Activated CD8-positive, alpha-beta memory T cell treated with anti-CD3 and anti-CD28 coated beads for 1 hour (primary cell): ENCODE measurements at places on chromosomes 5 and 9.

DNA sequence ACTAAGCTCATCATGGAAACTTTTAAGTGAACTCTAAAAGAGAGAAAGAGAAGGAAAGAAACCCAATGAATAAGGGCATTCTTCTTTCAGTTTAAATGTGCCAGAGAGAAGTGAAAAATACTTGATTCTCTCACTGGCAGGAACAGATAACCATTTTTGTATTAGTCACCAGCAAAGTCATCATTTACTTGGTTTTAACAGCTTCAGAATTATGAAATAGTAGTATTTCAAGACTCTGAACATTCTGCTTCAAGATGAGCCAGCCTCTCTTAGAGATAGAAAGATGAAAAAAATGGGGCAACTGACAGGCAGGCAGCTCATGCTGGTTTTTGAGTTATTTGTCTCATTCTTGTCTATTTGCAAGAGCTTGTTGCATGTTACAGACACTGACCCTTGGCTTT is 103.5 kb downstream of the GCNT1 start:
- DNase-seq: no peak

- no peak for DNase-seq
Observed at GRCh38 chr5:124795829-124796228, 49.4 kb upstream of the ZNF608 start.

DNA sequence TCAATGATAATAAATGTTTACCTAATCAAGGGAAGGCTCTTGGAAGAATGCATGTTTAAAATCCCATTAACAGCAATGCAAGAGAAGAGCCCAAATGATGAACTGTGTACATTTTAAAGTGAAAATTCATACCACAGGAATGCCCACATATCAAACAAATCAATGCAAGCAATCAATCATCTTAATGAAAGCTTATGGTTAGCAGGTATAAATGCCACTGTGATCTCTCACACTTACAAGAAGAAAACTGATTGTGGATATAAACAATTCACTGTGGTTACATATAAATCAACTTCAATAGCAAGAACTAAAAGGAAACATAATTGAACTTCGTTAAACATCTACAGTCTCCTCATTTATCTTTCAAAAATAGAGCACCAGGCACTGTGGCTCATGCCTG is 161.0 kb upstream of the RORB start:
- no peak for DNase-seq

- DNase-seq: no peak
Observed at GRCh38 chr9:37197158-37198038, 77.0 kb downstream of the ZCCHC7 start.

DNA sequence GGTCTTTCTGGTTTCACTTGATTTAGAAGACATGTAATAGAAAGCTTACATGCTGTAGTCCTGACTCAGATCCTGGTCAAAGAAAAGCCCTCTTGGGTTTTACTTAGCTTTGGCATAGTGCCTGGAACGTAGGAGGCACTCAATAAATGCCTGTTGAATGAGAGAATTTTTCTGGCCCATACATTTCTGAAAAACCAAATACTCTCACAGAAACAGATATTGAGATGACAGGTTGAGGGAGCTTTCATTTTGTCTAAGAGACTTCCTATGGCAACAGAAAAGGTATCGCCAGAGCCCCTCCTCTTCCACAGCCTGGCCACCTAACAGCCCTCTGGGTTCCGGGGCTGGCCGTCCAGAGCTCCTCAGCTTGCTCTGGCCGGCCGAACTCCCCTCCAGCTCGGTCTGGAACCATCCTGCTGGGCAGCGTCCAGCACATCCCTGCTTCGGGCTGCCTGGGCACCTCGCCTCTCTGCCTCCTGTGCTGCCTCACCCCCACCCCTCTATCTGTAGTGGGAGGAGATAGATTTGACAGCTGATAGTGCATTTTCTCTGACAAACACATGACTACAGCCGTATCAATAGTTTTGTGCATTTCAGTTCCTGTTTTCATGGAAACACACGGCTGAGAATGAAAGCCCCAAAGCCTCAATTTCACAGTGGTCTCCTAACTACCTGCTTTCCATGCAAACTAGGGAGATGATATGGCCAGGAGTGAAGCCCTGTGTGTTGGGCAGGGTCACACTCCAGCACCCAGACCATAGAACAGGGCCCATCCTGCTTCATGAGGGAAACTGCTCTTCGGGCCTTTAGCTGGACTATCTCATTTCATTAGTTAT is 1.1 kb downstream of the IL4 start:
- DNase-seq: no peak

DNA sequence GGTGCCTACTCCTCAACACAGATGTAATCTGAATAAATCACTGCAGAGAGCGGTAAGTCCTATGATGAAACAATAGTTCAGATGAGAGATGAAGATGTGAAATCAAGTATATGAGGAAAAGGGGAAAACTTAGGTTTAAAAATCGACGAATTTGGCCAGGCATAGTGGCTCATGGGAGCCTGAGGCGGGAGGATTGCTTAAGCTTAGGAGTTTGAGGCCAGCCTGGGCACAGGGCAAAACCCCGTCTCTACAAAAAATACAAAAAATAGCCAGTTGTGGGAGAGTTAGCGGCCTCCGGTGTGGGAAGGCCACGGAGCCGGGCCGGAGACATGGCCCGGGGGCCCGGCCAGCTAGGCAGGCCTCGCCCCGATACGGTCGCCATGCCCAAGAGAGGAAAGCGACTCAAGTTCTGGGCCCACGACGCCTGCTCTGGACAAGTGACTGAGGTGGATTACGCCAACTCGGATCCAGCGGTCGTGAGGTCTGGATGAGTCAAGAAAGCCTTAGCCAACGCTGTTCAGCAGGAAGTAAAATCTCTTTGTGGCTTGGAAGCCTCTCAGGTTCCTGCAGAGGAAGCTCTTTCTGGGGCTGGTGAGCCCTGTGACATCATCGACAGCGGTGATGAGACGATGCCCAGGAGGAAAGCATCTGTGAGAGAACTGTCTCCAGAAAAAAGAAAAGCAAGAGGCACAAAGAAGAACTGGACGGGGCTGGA is 62.8 kb upstream of the SUB1 start:
- DNase-seq: no peak

DNA sequence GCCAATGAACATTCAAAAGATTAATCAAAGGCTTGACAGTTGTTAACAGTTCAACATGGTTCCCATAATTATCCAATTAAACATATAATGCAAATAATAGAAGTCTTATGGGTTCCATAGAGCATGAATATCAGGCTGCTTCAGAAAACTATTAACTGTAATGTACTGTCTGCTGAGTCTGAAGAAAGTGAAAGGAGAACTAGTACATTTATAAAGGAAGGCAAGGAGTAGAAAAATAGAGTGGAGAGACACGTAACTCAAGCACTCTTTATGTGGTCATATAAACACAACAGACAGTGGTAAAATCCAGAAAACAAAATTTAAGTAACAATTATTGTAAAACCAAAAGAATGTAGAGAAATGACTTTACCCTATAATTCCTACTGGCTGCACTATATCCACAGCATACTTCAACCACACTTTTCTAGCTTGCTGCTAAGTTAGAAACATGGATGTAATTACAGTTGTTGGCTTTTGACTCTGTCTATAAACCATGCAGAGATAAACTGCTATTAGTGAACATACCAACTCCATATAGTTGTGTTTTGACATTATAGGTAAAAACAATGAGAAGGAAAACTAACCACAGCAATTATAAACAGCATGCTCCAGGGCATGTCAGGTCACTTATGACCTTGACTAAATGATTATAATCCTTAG is 32.7 kb downstream of the NFIB start:
- DNase-seq: no peak

- no peak for DNase-seq
Observed at GRCh38 chr5:75050415-75050814, 1.9 kb downstream of the GCNT4 start.

- DNase-seq: no peak
Observed at GRCh38 chr5:50302815-50303490, 138.1 kb downstream of the EMB start.

- DNase-seq: no peak
Observed at GRCh38 chr5:89372176-89372575, 489.2 kb upstream of the MEF2C start.

DNA sequence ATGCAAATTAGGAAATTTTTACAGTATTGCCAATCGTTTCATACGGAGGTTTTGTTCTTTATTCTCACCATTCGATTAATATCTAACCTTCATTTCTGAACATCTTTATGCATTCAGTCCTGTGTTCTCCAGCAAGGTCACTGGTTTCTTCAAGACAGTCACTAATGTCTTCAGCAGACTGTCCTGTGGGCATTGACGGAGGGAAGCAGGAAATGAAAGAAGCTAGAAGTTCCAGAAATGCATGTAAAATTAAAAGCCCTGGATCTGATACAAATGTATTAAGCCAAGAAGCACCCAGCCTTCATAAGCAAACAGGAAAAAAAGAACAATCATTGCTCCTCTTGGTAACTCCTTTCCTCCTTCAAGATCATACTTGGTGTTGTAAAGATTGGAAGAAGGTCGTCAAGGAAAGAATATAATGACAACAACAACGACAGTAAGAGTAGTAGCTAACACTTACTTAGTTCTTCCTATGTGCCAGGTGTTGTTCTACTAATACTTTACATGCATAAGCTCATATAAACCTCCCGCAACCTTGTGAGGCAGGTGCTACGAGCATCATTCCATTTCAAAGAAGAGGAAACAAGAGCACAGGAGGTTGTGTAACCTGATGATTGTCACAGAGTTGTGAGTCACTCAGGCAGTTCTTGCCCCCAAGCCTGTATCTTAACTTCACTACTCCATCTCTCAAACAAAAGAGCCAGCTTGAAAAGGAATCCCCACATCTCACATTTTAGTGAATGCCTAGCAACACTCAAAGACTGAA is 59.9 kb upstream of the CER1 start:
- DNase-seq: no peak

GRCh38 chr9:6439051-6439703 is 26.2 kb downstream of the UHRF2 start:
- no peak for DNase-seq

- DNase-seq: no peak
Observed at GRCh38 chr9:126872516-126872915, 12.1 kb downstream of the ZBTB34 start.

DNA sequence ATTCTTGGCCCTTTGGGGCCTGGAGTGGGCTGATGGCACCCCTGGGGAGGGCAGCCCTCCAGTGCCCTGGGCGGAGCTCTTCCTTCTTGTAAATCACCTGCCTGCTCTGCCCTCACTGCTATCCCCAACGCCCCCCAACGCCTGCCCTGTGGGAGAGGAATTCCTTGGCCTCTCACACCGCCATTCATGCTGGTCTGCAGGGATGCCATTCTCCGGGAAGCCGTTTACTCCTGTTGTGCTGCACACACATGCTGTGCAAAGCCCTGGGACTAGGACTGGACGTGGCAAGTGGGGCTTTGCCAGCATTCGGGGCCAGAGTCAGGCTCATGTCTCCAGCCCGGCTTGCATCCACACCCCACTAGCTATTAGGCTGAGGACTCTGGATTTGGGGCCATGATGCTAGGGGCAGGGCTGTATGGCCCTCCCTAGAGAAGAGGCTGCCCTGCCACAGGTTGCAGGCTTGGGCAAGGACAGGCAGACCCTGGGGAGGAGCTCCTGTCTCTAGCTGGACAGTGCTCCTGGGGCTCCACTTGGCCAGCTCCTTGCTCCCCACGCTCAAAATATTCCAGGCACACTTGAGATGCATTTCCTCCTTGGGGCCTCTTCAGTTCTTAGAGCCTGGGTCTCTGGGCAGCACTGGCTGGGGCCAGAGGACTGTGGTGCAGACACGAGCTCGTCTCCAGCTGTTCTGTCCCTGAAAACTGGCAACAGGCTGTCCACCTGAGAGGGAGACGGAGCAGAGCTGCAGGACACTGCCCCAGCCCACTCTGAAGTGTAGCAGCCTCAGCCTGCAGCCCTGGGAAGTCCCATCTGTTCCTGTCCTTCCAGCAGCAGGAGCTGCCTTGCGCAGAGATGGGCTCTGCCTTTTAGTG is 226.9 kb downstream of the CACNA1B start:
- DNase-seq: no peak

- DNase-seq: no peak
Observed at GRCh38 chr5:169294621-169295020, 6.3 kb downstream of the SLIT3 start.

- DNase-seq: no peak
Observed at GRCh38 chr5:135047347-135047695, 13.3 kb upstream of the PITX1 start.

GRCh38 chr9:129184596-129185122 is 6.6 kb upstream of the IER5L start:
- no peak for DNase-seq

DNA sequence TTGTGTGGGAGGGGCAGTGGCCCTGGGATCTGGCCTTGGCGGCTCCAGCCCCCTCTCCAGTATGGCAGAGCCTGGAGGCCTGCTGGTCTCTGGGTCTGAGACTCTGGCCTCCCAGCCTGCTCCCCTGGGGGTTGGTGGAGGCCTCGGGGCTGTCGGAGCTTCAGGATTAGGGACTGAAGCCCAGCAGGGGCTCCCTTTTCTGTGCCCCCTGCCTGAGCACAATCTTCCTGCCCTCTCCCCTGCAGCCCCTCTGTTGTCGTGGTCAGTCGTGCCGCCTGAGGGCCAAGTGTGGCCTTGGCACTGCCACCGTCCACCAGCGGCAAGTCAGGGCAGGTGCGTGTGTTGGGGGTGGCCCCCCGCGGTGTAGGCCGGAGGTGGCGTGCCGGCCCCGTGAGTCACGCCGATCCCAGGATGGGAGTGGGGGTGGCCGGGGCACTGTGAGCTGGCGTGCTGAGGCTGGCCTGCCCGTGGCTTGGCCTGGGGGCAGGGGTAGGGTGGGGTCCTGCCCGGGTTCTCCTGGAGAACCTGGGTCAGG is 53.6 kb downstream of the RXRA start:
- no peak for DNase-seq

DNA sequence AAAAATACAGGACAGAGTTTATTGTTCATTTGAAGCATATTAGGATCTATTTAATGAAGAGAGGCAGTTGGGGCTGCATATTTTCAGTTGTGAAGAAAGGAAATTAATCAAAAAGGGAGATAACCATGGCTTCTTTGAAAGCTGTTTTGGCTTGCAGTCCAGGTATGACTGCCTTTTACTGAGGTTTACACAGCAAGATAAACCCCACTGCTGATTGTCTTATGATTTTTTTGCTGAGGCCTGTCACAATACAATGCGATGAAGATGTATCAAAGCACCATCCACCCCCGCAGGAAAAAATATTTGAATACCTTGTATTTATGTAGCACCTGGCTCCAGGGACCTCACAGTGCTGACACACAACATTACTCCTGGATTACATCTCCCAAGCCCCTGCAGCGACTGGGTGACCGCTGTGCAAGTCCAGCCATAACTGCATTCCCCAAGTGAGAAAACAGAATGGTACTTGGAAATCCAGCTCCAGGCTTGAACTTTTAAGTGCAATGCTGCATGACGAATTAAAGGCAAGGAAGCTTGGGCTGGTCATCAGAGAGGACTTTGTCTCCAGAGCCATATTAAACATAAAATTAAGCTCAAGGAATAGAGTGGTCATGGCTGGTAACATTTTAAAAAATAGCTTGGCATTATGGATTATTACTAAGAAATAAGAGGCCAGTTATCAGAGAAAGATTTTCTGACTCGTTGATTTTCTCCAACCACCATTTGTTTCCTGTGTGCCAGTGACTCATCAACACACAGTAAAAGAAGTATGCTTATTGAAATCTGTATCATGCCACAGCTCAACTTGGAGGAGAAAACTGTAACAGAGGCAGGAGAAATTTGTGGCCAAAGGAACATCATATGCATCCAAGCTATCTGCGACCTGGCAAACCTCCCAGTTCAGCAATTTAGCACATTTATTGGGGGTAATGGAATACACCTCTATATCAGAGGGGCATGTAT is 374.2 kb downstream of the MAN2A1 start:
- DNase-seq: no peak
